Bronchial epithelial cell (primary cell): ENCODE measurements at places on chromosomes 11 and 22.

DNA sequence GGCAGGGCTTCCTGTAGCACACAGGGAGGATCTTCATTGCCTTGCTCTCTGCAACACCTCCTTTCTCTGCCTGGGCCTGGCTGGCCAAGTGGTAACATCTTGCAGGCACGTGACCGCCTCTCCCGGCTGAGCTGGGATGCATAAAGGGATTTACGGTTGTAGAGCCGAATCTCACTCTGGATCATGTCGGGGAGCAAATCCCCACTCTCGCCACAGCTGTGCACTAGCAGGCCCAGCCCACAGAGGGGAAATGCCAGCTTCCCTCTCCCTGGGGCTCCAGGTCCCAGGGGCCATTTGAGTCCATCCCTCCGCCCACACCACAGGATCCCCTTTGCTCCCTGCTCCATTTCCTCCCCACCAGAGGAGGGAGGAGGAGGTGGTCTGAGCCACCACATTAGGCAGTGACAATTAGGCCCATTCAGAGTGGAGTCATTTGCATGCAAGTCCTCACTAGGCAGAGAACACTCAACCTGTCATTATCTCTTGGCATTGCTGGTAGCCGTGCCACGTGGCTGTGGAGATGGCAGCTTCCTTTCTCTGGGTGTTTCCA is 196.7 kb downstream of the DSCAML1 start:
- no peak for DNase-seq

- no peak for DNase-seq
Measured at GRCh38 chr11:76669901-76670484, 554 bp downstream of the LRRC32 start.

DNA sequence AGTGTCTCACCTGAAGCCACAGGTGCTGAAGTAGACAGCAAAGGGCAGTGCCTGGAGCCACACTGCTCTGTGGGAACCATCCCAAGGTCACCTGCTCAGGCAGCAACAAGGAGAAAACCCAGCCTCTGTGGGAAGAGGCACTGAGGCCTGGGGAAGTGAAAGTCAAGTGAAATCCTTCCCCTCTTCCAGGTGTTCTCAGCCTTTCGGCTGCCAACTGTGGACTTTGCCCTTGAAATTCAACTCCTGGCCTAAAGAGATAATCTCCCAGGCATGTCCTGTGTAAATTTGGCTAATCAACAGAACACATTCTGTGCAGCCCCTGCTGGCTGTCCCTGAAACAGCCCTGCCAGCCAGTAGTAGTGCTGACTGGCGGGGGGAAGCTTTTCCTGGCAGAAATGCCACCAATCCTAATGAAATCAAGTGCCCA is 112.1 kb downstream of the RPL27A start:
- DNase-seq: no peak

DNA sequence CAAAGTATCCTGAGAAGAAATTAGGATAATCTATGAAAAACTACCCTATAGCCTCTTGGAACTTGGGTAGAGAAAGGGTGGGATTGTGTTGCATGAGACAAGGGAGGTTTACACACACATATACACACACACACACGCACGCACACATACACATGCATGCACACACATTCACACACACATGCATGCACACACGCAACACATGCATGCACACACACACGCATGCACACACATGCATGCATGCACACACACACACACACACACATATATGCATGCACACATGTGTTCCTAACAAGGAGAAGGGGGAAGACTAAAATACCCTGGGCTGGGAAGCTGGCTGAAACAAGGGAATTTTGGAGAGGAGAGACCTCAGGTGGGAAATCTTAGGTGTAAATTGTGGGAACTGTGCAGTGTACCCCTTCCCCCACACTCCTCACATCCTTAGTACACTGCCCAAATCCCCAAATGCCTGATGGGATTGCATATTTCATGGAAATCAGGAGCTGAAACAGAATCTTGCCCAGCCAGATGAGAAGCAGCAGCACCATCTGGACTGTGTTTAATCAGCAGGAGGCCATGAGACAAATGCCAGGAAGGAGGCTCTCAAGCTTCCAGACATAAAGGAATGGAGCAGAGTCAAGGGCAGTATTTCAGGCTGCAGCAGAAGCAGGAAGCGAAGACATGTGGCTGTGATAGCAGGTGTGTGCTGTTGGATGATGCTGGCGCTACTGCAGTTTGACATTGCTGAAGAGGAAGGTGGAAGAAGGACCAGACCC is 14.6 kb upstream of the POLD3 start:
- no peak for DNase-seq

DNA sequence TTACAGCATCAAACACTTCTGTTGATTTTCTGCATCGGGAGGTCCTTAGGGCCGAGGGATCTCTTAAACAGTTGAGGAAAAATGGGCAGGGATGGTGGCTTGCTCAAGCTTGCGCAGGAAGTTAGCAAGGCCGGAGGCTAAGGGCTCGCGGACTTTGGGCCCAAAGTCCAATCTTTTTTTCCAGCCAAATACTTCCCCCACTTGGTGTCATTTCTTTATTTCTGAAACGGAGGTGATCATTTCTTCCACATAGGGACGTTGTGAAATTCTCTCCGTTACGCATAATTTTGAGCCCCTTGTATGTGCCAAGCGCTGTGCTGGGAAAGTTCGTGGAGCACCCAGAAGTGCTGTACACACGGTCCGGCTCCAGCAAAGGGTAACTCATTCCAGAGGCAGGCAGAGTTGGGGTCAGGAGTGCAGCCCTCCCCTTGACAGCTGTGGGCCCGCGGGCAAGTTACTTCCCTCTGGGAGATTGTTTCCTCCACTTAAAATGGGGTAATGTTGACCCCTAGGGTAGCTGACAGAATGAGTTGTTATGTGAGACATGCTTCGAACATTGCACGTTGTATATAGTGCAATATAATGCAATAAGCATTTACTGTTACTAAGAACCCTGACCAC is 809 bp downstream of the MIEF1 start:
- DNase-seq: no peak
